ENCODE measurements at places on chromosomes 16 and 17.

- peak; percentile 59 for DNase-seq
These were observed 596 bp downstream of the MSL1 start for GRCh38 chr17:40122136-40122998.

GRCh38 chr16:30355954-30356308 lies 823 bp upstream of the CD2BP2 start:
- DNase-seq: no peak

DNA sequence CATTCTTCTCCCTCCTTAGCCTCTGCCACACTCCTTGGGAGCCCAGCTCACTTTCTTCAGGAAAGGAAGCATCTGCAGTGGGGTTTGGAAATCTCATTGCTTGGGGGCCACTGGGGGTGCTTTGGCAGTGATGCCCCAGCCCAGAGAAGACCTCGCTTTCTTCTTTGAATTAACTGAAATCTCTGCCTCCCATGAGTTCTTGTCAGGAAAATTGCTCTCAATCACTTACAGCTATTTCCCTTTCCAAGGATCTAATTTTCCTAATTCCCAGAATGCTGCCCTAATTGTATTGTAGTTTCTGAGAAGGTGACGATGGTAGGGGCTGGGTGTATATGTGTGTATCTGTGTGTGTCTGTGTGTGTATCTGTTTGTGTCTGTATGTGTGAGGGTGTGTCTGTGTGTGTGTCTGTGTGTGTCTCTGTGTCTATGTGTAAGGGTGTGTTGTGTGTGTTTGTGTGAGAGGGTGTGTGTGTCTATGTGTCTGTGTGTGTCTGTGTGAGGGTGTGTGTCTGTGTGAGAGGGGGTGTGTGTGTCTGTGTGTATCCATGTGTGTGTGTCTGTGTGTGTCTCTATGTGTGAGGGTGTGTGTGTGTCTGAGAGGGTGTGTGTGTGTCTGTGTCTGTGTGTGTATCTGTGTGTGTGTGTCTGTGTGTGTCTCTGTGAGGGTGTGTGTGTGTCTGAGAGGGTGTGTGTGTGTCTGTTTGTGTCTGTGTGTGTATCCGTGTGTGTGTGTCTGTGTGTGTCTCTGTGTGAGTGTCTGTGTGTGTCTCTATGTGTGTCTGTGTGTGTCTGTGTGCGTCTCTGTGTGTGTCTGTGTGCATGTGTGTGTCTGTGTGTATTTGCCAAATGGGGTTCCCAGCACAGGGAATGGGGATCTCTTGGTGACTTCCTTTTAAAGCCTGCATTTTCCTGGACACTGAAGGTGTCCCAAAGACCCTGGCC lies 83.5 kb upstream of the DNAJA2 start:
- DNase-seq: no peak

GRCh38 chr16:88767546-88768070 lies 17.4 kb downstream of the PIEZO1 start:
- DNase-seq: no peak

DNA sequence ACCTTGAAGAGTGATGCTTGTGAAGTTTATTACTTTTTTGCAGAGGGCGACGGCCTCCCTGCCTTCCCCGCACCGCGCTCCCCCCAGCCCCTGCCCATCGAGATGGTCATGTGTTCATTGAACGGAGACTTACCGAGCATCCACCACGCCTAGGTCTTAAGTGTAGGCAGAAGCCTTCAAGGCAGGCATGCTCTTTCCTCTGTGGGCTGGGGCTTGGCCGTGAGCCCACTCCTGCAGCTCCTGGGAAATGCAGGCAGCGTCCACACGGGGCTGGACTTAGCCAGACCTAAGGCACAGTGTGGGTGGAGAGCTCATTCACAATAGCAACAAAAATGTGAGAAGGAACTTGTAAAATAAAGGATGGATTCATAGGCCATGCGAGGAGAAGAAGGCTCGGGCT lies 19.2 kb downstream of the RNF213 start:
- peak; percentile 63 for DNase-seq

- peak; percentile 40 for DNase-seq
These were observed 9.0 kb upstream of the SPATA32 start for GRCh38 chr17:45270828-45271418.

- DNase-seq: no peak
These were observed 151.0 kb downstream of the IRX3 start for GRCh38 chr16:54135361-54136275.

DNA sequence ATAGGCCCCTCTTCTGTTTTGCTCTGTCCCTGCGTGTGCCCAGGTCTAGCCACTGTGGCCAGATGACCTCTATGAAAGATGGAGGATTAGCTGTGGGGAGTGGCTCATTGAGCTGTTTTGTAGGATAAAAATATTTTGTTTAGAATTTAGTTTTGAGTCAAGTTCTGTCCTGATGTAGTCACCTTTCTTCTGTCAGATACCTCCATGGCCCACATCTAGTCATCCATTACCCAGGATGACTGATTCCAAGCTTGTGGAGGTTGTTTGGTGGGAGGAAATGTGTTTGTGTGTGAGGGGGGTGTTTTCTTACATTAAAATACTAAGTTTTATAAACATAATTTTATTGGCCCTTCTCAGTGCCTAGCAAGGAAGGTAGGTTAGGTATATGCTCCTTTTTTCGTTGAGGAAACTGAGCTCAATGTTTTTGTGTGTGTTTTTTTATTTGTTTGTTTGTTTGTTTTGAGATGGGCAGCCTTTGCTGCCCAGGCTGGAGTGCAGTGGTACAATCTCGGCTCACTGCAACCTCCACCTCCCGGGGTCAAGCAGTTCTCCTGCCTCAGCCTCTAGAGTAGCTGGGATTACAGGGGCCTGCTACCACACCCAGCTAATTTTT lies 16.3 kb downstream of the SNX11 start:
- DNase-seq: no peak

DNA sequence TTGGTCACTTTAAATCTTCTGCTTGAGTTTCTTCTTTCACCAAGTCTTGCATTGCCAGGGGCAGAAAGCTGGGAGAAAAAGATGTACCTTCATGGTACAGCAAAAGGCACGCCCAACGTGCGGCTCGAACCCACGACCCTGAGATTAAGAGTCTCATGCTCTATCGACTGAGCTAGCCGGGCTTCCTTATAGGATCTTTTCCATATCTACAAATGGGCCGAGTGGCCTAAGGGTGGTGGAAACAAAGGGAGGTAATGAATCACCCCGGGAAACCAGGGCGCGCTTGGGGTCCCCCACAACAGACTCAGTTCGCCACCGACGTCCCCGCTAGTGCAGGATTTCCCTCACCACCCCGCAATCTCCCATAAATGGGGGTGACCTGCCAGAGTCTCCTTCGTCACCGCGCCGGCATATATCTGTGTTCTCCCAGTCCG lies 7.5 kb upstream of the OR1F1 start:
- DNase-seq: no peak

DNA sequence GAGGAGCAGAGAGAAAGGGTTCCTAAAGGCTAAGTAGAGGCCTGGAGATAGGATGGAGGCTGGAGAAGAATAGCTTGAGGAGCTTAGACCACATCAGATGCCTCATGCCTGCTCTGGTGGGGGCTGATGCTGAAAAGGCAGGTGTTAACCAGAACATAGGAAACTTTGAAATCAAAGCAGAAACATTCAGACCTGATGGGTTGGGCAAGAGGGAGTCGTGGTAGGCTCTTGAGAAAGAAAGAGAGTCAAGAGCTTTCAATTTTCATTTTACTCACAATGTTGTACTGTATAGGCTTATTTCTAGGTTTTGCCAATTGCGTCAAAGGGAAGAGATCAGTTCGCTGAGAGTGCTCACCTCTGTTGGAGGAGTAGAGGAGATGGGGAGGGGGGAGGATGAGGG lies 406.6 kb upstream of the SALL1 start:
- no peak for DNase-seq

All from testis (tissue), 5 donors.